Ecto neural progenitor cell (in vitro differentiated cells): ENCODE measurements at places on chromosomes 3 and 15.

DNA sequence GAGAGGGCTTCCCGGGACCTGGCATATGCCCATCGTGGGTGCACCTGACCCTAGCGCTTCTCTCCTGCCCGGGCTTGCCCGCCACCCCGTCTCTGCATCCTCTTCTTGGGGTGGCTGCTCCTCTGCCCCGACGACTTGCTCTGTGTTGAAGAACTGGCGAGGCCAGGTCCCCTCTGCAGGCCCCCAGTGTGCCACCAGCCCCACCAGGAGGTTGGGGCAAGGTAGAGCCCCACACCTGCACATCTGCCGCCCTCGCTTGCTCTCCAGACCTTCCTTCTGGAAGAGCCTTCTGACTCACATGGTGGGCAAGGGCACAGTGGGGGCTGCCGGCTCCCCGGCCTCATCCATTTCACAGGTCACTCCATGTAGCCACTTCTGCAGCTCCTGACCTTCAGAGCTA, 84.3 kb downstream of the FBLN2 start:
- no peak for DNase-seq

DNA sequence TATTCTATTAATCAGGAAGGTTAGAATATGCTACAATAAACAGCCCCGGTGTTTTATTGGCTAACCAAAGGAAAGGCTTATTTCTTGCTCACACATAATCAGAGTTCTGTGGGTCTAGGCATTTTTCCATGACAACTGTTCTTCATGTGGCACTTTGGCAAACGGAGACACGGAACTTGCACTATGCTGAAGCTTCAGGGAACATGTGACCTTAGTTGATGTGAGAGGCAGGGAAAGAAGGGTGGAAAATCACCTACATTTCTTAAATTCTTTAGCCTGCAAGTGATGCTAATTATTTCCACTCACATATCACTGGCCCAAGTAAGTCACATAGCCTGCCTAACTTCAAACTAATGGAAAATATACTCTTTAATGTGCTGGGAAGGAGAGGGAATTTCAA, 344.6 kb downstream of the SV2B start:
- no peak for DNase-seq

DNA sequence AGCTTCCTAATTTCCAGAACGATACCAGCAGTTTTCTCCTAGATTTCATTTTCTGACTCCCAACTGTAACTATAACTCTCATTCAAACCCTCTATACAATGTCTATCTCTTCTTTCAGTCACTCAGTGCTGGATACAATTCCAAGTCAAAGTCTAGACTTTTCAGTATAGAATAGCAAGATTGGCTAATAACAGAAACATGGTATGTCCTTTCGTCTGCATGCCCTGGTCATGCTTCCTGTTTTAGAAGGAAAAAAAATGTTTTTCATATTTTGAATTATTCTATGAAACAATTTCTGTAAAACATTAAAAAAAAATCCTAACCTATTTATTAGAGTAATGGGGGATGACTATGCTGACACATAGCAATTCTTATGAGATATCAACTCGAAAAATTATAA, 180.0 kb downstream of the KCNAB1 start:
- no peak for DNase-seq

DNA sequence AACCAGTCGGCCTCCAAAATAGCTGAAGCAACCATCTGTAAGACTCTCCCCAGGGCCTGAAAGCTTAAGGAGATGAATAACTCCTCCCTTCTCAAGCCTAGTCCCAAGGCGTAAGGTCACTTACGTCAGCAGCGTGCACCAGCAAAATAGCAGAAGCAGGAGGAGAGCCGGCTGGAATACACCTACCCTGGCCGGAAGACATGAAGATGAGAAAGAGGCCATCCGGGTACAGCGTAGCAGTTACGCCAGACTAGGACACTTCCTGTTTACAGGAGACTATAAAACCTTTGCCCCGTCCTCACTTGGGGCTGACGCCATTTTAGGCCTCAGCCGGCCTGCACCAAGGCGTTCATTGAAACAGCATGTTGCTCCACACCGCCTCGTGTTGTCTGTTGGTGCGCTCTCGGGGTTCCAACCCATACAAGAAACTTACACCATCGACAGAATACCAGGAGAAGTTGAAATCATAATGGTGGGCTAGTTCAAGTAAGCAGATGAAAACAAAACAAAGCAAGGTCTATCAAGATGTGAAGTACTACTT, 2.5 kb downstream of the CFAP92 start:
- DNase-seq: no peak

DNA sequence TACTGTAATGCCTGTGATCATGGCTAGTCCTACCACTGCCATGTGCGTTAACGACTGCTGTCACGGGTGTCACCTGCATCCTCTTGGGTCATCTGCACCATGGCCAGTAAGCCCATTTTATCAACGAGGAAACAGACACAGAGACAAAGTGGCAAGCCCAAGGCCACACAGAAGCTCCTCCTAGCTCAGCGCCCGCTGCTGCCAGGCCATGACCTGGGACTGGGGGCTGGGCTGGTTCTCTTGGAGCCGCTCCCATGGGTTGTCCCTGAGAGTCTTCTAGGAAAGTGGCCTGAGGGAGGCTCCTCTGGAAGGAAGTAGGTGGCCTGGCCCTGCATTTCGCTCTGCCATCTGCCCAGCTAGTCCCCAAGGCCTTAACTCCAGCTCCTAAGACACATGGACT, 4.9 kb downstream of the DUSP7 start:
- no peak for DNase-seq

GRCh38 chr3:152436707-152437590, 168.2 kb downstream of the MBNL1 start:
- no peak for DNase-seq

DNA sequence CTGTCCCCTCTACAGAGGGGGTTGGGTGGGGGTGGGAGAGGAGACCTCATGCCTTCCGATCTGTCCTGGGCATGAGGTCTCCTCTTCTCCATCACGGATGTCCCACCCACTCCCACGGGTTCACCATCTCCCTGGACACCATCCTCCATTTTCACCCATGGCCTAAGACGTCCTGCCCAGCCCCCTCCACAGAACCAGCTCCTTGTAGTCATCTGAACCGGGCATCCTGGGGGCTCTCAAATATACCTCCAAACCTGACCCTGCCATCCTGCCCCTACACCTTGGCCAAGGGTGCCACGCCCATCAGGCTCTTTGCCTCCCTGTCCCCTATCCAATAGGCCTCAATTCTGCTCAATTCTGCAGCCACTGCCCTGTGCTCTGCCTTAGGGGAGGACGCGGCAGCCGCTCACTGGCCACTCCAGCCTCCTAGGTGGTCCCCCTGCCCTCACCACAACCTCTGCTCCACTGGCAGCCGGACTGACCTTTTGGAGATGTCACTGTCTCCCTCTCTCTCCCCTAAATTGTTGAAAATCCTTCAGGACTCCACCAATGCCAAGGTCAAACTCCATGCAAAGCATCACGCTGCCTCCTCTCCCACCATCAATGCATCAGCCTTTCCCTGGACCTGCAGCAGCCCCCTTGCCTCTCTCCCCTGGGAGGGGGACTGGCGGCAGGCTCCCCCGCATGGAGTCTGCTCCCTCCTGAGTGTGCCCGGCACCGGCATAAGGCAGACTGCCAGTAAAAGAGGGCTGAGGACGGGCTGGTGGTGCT, 9.4 kb upstream of the ANPEP start:
- no peak for DNase-seq

- no peak for DNase-seq
Observed at GRCh38 chr3:196323691-196324090, 5.7 kb upstream of the DYNLT2B start.
